ENCODE measurements at places on chromosomes 1 and 21. TPM values are rescaled to one million over a fixed set of nuclear protein-coding genes. Genes with fewer than 3 reads are reported as not detected.

GRCh38 chr1:152884966-152885624 lies 7.0 kb downstream of the SMCP start:
- DNase-seq, result peak; percentile 66

DNA sequence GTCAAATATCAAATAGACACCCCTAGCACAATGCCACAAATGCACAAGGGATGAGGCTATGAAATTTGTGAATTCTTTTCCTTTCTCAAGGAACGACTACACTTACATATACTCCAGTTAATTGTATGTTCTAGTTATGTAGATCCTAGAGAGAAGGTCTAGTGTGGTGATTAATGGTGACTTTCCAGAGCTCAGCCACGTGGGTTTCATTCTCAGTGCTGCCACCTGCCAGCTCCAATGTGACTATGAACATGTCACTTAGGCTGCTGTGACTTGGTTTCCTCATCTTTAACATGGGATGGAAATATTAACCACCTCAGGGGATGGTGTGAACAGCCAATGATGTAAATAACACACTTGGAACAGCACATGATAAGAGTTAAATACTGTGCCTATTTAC lies 138.3 kb downstream of the APP start:
- DNase-seq, result no peak

DNA sequence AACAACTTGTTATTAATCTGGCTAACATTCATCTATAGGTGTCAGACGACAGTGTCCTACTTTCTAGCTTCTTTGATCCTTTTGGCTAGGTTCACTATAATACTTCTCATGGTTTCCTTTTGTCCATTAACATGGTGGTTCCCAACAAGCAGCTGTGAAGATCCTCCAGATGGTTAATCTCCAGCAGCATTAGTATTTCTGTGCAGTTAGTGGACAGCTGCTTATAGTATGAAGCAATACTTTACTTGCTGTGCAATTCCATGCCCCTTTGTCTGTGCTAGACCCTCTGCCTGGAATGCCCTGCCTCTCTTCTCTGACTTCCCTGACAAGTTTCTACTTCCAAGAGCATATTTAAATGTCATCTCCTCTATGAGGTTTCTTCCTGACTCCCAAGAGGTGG lies 41.7 kb upstream of the ARHGAP29 start:
- no peak for DNase-seq

Gene CCDC27
- total RNA-seq, result not detected

- DNase-seq, result no peak
Measured at GRCh38 chr1:5720484-5720883, 271.7 kb downstream of the NPHP4 start.

GRCh38 chr1:43441166-43441893 lies 12.4 kb downstream of the HYI start:
- DNase-seq, result no peak

GRCh38 chr1:174406421-174406820 lies 41.3 kb upstream of the GPR52 start:
- DNase-seq, result no peak

DNA sequence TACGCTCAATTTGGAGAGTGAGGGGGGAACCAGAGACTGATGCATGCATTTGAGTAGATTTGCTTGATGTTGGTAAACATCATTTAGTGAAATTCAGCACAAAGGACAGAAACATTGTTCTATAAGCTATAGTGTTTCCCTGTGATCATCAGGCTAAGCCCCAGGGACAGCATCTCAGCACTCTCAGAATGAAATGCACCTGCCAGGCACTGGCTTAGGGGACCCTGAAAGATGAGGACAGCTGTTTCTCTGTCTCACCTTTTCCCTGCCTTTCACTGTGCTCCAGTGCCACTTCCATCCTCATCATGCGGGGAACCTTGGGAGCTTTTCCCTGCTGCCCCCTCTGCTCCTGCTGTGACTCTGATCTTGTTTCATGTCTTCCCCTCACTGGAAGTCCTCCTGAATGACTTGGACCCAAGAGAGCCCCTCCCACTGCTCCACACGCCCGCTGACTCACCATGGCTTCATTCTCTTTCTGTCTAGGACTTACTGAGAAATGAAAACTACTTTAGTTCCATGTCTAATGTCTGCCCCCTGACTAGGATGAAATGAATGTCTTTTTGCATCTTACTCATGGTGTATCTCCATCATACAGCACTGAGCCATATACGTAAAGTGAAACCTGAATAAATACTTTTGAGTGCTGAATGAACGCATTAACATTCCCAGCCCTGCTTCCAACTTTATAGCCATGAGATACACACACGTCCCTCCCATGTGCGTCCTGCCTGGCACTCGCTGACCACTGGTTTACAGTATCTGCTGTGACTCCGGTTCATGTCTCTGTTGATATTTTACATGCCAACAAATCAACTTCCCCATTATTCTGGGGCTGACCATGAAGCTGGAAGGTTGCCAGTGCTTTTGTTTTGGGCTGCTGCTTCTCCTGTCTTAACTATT lies 182.0 kb downstream of the PCP4 start:
- DNase-seq, result peak; percentile 66

Gene HCRTR1
- total RNA-seq, result not detected

Gene LRRC39
- not detected for total RNA-seq

Gene SHISA4
- total RNA-seq, result 13.6 TPM

DNA sequence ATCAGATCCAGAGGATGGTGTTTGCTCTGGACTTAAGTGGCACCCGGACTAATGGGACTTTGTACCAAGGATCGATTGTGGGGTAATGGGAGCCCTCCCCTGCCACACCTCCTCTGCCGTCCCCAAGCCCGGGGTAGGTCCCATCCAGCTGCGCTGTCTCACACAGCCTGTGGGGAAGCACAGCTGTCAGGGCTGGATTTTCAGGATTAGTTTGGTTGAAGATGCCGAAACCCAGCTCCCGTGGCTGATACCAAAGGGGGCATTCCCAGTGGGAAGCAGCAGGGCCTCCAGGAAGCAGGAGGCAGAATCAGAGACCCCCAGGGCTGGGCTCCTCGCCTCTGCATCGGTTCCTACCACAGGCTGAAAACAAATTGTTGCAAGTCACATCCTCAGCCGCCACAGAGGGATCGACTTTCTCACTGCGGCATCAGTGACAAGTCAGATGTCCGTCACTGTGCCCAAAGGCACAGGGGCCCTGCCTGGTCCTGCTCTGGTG lies 59.7 kb downstream of the MATN1 start:
- no peak for DNase-seq

GRCh38 chr1:180548686-180549317 lies 10.0 kb upstream of the OVAAL start:
- DNase-seq, result no peak

DNA sequence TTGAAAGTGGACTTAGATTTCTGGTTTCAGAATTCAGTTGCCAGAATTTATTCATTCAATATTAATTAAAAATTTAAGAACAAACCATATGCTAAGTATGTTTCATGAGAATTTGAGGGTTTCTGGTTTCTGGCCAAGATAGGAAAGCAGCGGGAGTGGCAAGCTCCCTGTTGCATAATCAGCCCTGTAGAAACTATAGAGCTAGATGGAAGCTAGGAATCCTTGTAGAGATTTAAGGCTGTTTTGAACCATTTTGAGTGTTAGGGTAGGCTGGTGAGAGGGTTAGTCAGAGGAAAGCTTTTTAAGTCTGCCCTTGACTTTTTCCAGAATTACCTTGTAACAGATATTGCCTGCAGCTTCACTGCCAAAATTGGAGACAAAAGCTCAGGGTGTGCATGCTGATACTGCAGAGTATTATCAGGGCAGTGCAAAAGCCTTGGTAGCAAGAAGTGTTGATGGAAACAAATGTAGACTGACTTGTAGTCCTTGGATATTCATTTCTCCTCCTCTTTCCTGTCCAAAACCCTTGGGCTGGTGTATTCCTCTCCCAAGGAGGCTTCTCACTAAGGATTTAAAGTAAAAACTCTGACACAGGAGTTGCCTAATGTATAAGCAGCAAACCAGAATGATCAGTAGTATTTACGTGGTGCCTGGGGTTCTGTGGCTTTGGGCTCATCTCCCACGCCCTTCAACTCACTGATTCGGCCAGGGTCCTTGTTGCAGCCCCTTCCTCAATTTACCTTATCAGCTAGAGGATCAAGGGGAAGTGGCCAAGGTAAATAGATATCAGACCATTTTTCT lies 12.6 kb upstream of the GIPC2 start:
- DNase-seq, result no peak

DNA sequence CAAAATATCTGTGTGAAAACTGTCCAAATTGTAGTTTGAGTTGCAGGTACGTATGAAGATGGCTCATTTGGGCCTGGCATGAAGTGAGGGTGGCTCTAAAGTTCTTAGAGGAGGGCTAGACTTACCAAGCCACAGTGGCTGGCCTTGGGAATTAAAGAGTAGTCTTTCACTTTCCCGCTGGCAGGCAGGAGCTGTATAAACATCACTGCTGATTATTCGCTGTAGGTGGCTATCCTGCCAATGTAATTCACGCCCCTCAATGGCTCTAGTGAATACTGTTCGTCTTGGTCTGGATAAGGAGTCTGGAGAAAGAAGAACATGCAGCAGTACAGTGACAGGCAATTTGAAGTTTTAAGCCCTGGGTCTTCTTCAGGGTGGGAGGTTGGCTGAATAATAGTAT lies 31.0 kb downstream of the UROD start:
- DNase-seq, result no peak

DNA sequence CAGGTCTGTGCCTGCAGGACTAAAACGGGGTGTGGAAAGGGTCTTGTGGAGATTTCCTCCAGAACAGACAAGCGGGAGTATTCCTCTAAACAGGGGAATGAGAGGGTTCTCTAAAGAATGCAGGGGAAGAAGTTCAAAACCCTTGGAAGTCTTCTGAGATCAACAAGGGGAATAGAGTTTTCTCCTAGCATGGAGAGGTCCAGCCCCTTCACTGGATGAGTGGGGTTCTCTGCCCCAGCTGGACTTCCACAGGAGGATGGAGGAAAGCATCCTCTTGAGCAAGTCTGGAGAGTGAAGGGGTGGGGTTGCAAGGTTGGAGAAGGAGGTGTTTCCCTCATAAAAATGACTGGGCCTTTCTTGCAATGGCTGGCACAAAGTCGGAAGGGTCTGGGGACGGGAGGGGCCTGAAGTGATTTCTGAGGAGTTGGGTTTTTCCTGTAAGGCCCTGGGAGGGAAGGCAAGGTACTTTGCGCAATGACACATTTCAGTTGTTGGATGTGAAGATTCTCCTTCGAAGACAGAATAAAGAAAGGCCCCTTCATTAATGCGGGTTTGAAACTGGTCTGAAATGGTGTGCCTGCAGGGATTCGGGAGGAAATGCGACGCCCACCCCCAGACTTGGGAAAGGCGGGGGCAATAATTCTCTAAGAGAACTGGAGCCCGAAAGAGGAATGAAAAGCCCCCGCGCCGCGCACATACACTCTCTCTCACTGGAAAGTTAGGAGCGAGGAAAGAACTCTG lies 884 bp downstream of the SPATA6 start:
- no peak for DNase-seq

DNA sequence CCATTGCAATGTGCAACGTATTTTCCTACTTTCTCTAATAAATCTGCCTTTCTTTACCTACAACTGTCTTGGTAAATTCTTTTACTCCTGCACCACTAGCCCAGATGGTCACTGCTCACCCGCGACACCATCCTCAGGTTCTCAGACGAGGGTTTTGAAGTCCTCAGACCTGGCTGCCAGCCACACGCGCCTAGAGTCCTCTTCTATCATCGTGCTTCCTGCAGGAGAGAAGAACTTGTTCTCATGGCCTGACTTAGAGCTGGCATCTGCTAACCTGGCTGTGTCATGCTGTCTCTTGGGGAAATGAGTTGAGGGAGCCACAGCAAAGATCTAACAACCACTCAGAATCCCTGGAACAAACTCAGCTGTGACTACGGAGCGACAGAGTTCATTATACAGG lies 30.3 kb upstream of the PGBD5 start:
- DNase-seq, result no peak

Gene TEX38
- not detected for total RNA-seq

- no peak for DNase-seq
Measured at GRCh38 chr21:15355066-15355465, 290.3 kb upstream of the NRIP1 start.

Gene RUNX3
- total RNA-seq, result 4.6 TPM

DNA sequence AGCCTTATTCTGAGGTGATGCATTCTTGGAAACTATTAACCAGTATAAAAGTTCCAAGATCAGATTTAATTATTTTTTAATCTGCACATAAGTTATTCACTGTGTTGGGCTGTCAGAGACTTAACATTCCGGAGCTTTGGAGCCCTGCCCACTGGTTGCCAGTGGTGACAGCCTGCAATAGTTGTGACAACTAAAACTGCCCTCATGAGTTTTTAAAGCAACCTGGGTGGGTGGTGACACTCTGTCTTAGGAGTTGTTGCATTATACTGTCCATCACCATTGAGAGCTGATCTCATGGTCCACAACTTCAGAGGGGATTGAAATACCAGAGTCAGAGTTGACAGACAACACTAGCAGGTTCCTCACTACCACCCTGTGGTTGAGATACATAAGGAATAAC lies 653.9 kb upstream of the USP24 start:
- DNase-seq, result no peak

- no peak for DNase-seq
Measured at GRCh38 chr1:145889722-145890121, 4.1 kb upstream of the ANKRD35 start.

DNA sequence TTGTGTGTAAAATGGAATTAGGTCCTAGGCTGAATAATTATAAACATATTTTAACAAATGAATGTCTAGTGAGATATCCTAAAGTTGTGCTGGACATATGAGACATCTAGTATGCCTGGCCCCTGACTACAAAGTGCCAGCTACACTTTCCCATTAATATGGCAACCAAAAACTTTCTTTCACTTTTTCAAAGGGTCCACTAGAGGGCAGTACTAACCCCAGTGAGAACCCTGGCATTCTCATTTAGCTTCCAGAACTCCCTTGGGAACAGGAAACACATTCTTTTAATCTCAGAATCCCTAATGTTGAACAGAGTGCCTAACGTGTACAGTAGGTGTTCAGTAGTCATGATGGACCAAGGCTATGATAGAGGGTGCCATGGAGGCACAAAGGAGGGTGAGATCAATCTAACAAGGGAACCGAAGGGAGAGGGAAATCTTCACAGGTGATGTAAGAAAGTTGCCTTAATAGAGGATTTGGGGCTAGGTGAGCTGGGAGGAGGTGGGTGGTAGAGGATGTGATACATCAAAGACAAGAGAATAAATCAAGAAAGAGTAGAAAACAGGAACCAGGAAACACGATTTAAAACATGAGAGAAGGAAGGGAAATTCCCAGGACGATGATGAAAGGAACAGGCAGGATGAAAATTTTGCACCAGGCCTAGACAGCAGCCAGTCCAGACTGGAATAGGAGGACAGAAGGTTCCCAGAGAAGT lies 41.6 kb downstream of the NSL1 start:
- DNase-seq, result no peak

GRCh38 chr21:37463083-37463801 lies 96.7 kb downstream of the DYRK1A start:
- DNase-seq, result peak; percentile 24

GRCh38 chr1:20896826-20897225 lies 109.7 kb upstream of the HP1BP3 start:
- DNase-seq, result no peak
